ENCODE measurements at places on chromosomes 4 and X. TPM values are rescaled to one million over a fixed set of nuclear protein-coding genes. Genes with fewer than 3 reads are reported as not detected.
A peak's percentile ranks its signal among the peaks of the same experiment; 100 is the strongest.

GRCh38 chr4:151238477-151238876 is 38.5 kb upstream of the PRSS48 start:
- DNase-seq, result peak; percentile 6

Gene TAF7L
- total RNA-seq, result not detected

Gene PF4V1
- 0.72 TPM for total RNA-seq

- no peak for DNase-seq
Observed at GRCh38 chrX:11540532-11541377, 125.0 kb downstream of the ARHGAP6 start.

DNA sequence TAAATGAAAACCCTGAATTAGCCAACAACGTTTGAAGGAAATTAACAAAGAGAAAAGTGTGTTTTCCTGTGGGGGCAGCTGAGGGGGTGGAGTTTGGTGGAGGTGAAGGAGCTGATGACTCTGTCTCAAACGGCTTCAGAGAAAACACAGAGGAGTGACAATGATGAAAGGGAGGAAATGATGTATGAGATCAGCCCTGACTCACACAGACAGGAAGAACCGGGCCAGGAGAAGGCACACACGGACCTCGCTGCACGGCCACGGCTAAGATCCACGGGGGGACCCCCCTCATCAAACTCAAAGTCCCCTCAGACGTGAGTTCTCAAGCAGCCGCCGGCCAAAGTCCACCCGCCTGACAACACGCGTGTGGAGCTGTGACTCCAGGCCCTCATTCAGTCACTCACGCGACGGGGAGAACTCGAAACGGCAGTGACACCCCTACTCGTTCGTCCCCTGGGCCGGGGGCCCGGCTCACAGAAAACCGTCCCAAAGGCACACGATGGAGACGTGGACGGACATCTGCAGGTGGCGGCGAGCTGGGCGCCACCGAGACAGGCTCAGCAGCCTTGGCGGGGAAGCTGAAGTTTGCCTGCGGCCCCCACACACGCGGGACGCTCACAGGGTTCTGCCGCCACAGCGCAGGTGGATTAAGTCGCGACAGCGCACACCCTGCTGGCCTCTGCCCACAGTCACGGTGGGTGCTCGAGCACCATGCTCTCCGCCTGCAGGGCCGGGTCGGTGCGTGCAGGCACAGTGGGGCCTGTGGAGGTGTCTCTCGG is 28.8 kb downstream of the PPP2R3B start:
- DNase-seq, result peak; percentile 11

Gene FHL1
- 55.9 TPM for total RNA-seq

Gene BEX5
- 0.60 TPM for total RNA-seq

GRCh38 chr4:17817027-17817426 is 6.2 kb downstream of the NCAPG start:
- DNase-seq, result peak; percentile 56

Gene MAGEA11
- total RNA-seq, result 23.4 TPM

DNA sequence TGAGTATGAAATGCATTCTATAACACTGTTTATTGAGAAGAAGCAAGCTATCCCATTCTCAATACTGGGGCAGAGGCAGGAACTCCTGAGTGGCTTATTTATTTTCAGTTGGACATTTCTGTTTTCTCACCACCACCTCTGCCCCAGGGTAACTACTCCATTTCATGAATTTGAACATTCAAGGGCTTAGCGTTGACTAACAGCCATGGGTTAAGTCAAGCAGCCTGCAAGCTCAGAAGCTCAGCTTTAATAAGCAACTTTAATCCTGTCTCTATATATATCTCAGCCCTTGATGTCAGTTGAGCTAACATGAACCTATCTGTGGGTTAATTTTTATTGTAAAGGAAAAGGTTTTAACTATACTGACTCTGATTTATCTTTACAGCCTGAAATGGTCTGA is 93.8 kb downstream of the MBNL3 start:
- DNase-seq, result no peak

DNA sequence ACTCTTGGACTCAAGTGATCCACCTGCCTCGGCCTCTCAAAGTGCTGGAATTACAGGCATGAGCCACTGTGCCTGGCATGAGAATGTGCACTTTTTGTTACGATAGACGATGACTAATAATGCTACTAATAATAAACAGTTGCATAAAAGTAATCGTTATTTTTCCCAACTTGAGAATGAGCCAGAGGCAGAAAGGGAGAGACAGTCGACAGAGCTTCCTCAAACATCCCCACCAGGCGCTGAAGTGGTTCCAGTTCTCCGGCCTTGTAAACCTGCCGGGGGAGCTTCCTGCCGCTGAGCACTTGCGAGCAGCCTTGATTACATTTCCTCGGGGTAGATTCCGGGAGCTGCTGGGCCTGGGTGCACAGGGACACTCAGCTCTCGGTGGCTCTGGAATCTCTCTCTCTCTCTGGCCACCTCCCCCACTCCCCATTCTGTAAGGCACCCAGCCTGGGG is 8.9 kb upstream of the HTRA3 start:
- peak; percentile 71 for DNase-seq

Gene GABRB1
- total RNA-seq, result not detected

All from RPMI7951 (cell line).